Hematopoietic multipotent progenitor cell treated with erythropoietin and hydrocortisone succinate and interleukin-3 and kit ligand, for 8 days (in vitro differentiated cells): ENCODE measurements at places on chromosomes 12 and 14.

DNA sequence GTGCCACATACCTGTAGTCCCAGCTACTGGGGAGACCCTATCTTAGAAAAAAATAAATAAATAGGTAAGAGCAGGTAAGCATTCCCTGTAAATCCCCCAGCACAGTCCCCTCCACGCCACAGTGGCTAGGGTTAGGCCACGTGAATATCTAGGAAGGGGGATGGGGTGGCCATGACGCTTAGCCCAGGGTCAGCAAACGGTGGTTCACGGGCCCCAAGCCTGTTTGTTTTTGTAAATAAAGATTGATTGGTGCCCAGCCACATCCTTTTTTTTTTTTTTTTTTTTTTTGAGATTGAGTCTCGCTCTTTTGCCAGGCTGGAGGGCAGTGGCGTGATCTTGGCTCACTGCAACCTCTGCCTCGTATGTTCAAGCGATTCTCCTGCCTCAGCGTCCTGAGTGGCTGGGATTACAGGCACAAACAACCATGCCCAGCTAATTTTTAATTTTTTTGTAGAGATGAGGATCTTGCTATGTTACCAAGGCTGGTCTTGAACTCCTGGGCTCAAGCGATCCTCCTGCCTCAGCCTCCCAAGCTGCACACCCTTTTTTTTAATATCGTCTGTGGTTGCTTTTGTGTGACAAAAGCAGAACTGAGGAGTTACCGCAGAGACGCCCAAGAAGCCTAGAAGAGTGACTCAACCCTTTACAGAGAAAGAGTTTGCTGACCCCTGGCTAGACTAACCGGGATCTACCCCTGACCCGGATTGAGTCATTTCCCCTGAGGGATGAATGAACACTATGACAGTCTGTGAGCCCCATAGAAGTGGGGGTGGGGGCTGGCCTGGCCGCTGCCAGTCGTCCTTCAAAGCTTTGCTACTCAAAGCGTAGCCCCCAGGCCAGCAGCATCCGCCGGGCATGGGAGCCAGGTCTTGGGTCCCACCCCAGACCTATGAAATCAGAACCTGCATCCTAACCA, 113.7 kb upstream of the NCOR2 start:
- peak; percentile 68 for DNase-seq

- DNase-seq = no peak
Observed at GRCh38 chr12:40222247-40222646, 2.5 kb upstream of the LRRK2 start.

- no peak for DNase-seq
Observed at GRCh38 chr12:43337571-43338444, 214.2 kb downstream of the ADAMTS20 start.

DNA sequence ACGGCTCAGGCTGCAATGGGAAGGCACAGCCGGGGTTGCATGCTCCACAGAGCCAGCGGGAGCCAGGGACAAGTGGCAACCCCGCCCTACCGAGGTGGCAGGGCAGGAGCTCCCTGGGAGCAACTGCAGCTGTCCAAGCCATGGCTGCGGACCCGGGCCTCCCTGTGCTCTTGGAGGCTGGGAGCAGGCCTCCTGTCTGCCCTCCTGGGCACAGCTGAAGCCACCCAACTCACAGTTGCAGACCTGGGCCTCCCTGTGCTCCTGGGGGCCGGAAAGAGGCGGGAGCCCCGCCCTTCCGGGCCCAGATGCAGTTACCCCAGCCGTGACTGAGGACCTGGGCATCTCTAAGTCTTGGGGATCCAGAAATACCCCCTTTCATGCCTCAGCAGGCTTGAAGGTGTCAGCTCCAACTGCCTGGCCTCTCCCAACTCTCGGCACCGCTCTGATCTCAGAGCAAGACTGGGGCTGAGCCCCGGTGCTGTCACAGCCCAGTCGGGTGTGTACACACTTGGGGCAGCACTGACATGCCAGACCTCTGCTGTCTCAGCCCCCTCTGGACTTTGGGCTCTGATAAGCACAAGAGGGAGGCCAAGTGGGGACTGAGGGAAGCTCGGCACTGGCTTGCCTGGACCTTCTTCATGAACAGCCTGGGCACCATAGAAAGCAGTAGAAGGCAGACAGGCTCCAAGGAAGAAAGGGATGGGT, 7.5 kb upstream of the RASSF9 start:
- DNase-seq = no peak

DNA sequence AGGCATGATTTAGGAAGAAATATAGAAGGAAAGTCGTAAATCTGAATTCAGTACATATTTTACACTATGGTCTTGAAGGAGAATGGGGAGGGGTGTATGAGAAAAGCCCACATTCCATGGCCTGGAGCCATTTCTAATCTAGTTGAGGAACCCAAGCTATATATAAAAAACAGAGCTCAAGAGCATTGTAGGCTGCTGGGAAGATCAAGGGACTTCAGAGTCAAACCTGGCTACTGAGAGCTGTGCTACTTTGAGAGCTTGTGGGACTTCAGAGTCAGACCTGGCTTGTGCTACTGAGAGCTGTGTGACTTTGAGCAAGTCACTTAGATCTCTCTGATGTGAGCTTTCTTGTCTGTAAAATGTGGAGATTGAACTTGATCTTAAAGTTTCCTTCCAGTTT, 58.7 kb downstream of the TBK1 start:
- DNase-seq = no peak

DNA sequence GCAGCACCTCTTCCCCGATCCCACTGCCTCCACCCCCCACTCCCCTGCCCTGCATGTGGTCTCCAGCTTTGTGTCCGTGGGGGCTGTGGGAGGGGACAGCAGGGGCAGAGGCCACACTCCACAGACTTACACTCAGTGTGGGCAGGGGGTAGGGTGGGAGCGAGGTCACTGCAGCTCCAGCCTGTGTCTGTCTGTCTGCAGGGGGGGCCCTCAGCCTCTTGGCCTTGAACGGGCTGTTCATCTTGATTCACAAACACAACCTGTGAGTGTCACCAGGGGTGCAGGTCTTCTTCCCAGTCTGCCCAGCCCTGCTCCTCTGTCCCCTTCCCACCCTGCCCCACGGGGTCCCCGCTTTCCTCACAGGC, 6.5 kb downstream of the NOC4L start:
- no peak for DNase-seq

DNA sequence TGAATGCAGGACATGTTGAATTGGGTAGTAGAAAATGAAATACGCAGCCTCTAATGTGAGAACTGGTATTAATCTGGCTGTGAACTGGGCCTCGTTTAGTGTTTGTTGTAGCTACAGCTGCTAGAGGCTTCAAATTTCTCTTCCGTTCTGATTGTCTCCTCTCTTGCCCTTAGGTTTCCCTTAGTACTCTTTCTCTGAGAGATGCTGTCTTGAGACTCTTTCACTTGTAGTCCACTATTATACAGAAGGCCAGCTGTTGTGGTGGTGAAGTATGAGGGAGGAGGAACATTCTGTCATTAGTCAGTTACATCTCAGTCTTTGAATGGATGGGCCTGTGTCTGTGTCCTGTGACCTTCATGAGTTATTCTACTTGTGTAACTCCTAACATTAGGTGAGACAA, 322.0 kb downstream of the TMTC2 start:
- no peak for DNase-seq
